Kidney epithelial cell (primary cell): ENCODE measurements at places on chromosomes 2 and 18.

DNA sequence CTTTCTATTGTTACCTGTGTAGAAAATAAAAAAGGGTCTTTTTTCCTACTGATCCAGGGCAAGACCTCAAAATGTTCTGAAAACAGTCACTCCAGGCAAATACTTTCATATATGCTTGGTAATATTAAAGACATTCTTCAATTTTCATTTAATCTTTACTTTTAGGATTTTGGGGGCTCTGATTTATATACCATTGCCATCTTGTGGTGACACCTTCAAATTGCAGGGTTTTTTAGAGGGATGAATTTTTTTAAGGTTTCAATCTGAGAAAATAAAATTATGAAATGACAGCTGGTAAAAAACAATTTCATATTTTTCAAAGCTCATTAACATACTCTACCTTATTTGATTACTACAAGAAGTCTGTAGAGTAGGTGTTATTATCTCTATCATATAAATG lies 26.8 kb downstream of the MAPK4 start:
- DNase-seq = no peak

- no peak for DNase-seq
Observed at GRCh38 chr18:3710712-3711301, 260.8 kb downstream of the TGIF1 start.

GRCh38 chr2:111037128-111037527 lies 83.6 kb upstream of the BCL2L11 start:
- DNase-seq = no peak

DNA sequence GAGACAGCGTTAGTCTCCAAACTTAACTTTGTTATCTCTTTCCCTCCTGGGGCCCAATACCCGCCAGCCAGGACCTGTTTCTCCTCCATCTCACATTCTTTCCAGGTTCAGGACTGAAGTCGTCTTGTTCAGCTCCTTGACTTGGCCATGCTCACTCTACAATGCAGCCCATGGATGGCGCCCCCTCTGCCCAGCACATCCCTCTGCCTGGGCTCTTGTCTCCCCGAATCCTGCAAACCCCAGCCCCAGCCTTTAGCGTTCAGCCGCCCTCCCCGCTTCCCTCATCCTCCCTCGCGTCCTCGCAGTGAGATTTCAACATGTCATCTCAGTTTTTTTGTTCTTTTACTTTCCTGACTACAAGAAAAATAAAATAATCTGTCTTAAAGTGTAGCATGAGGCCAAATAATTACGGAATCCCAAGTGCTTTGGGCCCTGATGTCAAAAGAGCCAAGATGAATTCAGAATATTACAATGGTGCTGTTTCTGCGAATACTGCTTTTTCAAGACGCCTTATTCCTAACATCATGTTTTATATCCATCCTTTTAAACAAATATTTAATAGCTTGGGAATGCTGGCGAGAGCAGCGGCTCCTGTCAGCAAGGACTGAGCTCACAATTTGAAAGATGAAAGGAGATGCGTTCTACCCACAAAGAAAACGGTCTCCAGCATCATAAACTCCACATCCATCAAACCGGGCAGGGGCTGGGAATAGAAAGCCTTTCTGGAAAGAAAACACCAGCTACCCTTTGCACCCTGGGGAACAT lies 1.0 kb downstream of the FAM178B start:
- no peak for DNase-seq

DNA sequence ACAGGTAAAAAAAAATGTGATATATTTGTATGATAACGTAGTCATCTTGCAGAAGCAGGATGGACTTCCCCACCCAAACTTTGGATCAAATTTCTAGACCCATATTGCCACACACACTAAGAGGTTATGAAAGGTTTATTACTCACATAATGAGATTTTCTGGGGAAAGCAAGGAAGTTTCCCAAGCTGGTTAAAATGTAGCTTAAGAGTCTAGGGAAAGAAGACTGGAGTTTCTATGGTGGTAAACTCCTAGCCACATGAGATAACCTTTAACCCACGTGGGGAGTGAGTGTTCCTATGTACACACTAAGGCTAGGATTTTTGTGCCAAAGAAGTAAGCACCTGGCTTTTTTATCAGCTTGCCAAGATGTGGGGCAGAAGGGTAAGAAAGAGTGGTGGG lies 335.7 kb upstream of the UBE2E3 start:
- peak; percentile 56 for DNase-seq

DNA sequence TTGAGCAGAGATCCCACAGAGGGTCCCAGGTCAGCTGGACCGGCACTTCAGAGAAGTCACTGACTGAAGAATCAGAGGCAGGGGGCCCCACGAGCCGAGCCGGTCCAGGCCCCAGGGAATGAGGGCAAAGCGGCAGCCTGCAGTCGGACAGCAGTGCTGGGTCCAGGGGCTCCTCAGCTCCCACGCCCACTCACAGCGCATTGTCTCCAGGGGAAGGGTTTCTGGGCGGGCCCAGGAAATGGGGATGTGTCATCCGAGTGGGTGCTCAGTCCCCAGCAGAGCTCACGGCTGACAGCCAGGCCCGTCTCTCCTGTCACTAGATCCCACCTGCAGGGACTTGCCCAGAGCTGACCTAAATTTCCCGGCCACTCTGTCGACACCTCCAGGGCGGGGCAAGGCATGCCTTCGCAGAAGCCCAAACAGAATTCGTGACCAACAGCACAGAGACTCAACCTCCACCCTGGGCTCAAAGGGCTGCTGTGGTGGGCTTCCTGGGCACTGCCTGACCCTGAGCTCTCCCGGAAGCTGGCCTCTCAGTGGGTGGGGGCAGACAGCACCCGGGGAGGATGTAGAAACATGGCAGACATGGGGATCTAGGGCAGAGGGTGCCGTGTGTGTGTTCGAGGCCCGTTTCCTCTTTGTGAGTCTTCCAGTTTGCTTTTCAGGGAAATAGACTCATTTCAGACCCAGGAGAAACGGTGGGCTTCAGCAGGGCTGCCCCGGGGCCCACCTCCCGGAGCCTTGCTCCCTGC lies 42.1 kb upstream of the TAF1B start:
- no peak for DNase-seq

GRCh38 chr2:110717734-110718133 lies 14.6 kb upstream of the ACOXL start:
- no peak for DNase-seq

- DNase-seq = no peak
Observed at GRCh38 chr2:99852376-99852934, 289.9 kb downstream of the AFF3 start.

GRCh38 chr18:1653873-1654272 lies 749.2 kb downstream of the ADCYAP1 start:
- DNase-seq = no peak

- no peak for DNase-seq
Observed at GRCh38 chr2:216671081-216671411, 24.3 kb downstream of the IGFBP5 start.

DNA sequence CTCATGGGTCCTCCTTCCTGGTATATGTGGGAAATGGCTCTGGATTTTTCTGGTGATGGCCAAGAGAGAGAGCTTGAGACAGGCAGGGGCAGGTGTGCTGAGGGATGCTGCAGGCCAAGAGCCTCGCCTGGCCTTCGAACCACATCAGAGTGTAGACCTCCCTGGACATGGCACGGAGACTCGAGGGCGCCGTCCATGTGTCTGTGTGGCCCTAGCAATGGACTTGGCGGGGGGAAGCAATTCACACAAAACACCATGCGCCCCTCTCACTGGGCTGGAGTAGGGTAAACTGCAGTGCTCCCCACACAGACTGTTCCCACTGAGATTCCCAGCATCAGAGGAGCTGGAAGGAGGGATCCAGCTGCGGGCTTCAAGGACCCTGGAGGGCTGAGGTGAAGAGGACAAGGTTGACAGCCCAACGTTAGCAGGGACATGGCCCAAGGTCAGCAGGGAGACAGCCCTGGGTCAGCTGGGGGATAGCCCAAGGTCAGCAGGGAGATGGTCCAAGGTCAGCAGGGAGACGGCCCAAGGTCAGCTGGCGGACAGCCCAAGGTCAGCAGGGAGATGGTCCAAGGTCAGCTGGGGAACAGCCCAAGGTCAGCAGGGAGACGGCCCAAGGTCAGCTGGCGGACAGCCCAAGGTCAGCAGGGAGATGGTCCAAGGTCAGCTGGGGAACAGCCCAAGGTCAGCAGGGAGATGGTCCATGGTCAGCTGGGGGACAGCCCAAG lies 75.4 kb upstream of the HDAC4 start:
- DNase-seq = no peak

- DNase-seq = no peak
Observed at GRCh38 chr2:26410764-26411243, 9.1 kb downstream of the DRC1 start.

DNA sequence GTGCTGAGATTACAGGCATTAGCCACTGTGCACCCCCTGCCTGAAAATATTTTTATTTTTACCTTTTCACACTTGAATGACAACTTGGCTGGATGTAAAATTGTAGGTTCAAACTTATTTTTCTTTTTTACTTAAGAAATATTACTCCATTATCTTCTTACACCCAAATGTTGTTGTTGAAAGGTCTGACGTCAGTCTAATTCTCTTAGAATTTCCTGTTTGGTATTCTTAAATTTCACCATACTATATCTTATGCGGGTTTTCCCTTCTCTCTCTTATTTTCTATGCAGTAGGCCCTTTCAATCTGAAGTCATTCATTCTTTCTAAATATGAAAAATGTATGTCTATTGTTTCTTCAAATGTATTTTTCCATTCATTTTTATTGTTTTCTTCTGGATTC lies 29.1 kb upstream of the RAB11FIP5 start:
- no peak for DNase-seq

DNA sequence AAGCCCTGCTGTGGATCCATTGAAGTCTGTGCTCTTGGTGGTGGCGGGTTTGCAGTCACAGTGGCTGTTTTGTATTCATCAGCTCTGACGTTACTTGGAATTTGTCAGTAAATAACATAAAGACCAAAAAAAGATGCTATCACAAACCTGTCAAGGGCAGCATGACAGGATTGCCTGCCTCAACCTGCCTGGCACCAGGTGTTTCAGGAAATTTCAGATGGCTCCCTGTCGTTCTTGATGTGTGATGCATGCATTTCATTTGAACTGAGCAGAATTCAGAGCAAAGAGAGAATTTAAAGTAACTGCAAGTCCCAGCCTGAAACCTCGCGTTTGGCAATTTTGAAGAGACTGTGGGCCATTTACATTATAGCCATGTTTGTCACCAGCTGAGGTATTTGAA lies 50.3 kb upstream of the EPC2 start:
- no peak for DNase-seq

GRCh38 chr2:235303499-235304291 lies 190.1 kb upstream of the AGAP1 start:
- no peak for DNase-seq

DNA sequence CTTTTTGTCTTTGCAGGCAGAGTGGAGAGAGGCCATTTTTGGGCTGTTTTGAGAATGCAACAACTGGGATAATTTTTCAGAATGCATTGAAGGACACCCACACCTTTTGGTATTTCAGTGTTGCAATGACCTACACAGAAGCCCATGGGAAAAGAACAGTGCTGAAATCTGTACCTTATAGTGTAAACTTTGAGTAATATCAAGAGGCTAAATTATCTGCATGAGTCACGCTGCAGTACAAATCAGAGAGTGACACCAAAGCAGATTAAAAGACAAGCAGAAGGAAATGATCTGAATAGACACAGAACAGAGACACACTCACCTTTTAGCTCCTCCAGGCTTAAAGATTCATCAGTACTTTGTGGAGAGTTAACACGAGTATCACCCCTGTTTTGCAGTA lies 265.3 kb downstream of the PAX3 start:
- no peak for DNase-seq

DNA sequence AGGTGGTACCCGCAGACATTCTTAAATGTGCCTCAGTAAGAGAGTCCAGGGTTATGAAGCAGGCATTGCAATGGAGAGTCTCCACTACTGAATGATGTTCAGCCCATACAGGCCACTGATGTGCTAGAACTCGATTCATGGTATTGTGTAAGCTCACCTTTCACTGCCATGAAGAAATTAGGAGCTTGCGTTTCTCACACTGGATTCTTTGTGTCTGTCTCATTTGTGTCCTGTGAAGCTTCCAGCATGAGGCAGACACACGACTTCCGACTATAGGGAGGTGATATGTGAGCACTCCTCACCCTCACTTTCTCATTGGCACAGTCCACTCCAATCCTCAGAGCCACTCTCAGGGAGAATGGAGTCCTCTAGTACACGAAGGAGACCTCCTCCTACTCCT lies 677.4 kb upstream of the RAB6C start:
- DNase-seq = no peak

- no peak for DNase-seq
Observed at GRCh38 chr2:208366215-208367127, 40.1 kb upstream of the PTH2R start.

GRCh38 chr2:170024721-170025120 lies 153.2 kb upstream of the MYO3B start:
- DNase-seq = no peak

DNA sequence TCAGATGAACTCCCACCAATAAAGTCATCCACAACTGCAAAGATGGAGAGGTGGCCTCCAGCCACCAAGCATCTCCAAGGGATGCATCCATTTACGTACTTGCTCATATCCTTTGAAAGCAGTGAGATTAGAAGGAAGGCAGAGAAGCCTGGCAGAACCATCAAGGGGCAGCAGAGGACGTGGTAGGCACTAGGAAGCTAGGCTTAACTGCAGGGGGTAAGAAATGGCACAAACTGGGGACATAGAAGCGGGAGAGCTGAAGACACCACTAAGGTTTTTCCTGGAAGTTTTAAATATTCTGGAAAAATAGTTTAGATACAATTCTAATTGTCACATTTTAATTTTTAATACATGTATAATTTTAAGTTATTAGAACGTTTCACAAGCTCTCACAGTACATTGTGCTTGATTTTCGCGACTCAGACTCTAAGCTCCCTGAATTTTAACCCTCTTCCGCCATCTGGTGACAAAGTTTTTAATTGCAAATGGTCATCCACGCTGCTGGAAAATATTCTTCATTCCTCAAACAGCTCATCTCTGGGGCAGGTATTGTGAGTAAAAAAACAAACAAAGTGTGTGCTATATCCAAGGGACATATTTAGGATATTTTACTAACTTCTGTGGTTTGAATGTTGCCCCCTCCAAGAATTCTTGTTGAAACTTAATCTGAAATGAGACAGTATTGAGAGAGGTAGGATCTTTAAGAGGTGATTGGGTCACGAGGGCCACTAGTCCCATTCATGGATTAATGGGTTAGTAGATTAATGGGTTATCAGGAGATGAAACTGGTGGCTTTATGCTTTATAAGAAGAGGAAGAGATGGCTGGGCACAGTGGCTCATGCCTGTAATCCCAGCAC lies 1.6 kb upstream of the PSTPIP2 start:
- peak; percentile 29 for DNase-seq

- DNase-seq = no peak
Observed at GRCh38 chr2:10303181-10303693, 533 bp downstream of the HPCAL1 start.

GRCh38 chr18:24726727-24727492 lies 266.5 kb downstream of the HRH4 start:
- DNase-seq = peak; percentile 43

- no peak for DNase-seq
Observed at GRCh38 chr2:15941871-15942710, 1.7 kb downstream of the MYCN start.

DNA sequence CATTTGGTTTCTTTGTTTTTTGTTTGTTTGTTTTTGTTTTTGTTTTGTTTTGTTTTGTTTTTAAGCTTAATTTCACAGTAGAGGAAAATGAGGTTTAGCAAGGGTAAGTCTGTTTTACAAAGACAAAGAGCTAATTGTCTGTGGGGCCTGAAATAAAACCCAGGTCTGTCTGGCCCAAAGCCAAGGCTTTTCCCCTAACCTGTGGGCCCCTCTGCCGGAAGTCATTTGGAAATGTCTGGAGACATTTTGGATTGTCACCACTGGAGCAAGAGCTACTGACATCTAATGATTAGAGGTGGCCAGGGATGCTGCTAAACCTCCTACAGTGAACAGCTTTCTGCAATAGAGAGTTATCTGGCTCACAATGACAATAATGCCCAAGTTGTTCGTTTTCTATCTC lies 167.2 kb downstream of the MAP2 start:
- DNase-seq = no peak

GRCh38 chr2:28101123-28101522 lies 210.6 kb downstream of the BABAM2 start:
- no peak for DNase-seq
